Tongue (tissue), 3 donors: ENCODE measurements at places on chromosomes 12 and 14. TPM values are rescaled to one million over a fixed set of nuclear protein-coding genes. Genes with fewer than 3 reads are reported as not detected.

Gene RHEBL1
- total RNA-seq: 0.31 TPM

Gene MYG1
- total RNA-seq: 29.5 TPM

Gene ADAMTS20
- total RNA-seq: 0.21 TPM

Gene ATP5F1B
- total RNA-seq: 686 TPM

Gene FGD6
- total RNA-seq: 21.4 TPM

Gene TMEM121
- 12.1 TPM for total RNA-seq

Gene NTS
- 2.2 TPM for total RNA-seq

Gene SLC7A7
- total RNA-seq: 14.2 TPM

Gene CCDC177
- 0.21 TPM for total RNA-seq

Gene EIF2S3B
- 1.2 TPM for total RNA-seq

Gene FBXO33
- total RNA-seq: 11.5 TPM

Gene POTEM
- not detected for total RNA-seq

Gene ENDOU
- total RNA-seq: 16.4 TPM

Gene DNAH10
- 0.62 TPM for total RNA-seq

Gene PMCH
- total RNA-seq: not detected

Gene GTF2A1
- 31.9 TPM for total RNA-seq

Gene SYNE3
- 15.2 TPM for total RNA-seq

Gene CDCA4
- 23.5 TPM for total RNA-seq

Gene SLC8B1
- total RNA-seq: 18.5 TPM

Gene DCN
- total RNA-seq: 470 TPM

Gene RCOR1
- total RNA-seq: 25.4 TPM

Gene SLC6A15
- 7.9 TPM for total RNA-seq

Gene PAWR
- total RNA-seq: 27.7 TPM
